ENCODE measurements at places on chromosomes 1 and 21.

GRCh38 chr1:207885129-207886032, 25.5 kb downstream of the CD34 start:
- DNase-seq = peak; percentile 82

- DNase-seq = no peak
These were observed 146.3 kb upstream of the DUSP10 start for GRCh38 chr1:221888218-221888617.

GRCh38 chr1:42788021-42788420, 3.2 kb downstream of the TMEM269 start:
- DNase-seq = no peak

DNA sequence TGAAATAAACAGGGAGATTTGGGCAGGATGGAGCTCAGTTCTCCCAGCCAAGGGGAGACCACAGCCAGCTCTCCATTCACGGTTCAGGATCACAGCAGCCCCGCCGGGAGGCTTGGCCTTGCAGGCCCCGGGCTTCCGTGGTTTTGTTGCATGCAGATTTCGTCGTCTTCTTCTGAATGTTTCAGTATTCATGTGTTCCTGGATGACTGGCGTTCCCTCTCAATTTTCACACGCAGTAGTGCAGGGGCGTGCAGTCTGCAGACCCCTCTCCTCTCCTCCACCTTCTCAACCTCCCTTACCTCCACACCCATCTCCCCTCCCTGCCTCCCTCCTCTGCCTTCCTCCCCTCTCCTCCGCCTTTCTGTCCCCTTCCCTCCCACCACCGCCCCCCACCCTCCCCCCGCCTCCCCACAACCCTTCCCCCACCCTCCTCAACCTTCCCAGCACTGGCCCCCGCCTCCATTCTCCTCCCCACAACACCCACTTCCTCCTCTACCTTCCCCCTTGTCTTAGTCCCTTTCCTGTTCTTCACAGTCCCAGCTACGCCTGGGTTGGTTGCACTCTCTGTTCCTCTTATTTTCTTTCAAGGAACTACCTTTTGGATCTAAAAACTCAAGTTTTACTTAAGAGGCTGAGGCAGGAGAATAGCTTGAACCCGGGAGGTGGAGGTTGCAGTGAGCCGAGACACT, 8.4 kb upstream of the SLC19A1 start:
- DNase-seq = peak; percentile 30

DNA sequence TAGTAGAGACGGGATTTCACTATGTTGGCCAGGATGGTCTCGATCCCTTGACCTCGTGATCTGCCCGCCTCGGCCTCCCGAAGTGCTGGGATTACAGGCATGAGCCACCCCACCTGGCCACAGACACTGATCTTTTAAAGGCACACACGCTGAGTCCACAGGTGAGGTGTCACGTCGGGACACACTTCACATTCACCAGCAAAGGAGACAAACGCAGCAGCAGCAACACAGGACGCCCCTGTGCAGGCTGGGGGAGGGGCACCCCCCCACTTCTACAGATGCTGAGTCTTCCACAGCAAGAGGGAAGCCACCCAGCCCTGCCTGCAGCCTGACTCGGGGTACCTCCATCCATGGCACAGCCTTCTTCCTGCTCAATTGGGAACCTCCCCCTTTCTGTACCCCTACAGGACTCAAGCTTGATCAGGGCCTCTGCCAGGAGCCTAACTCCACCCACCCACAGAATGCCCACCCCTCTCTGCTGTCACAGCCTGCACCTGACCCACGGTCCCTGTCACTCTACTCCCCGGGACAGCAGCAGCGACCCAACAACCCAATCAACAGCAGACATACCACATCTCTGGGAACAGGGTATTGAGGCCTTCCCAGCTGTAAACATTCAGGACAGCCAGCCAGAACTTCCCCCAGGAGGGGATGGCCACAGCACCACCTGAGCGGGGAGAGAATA, 9.5 kb downstream of the LSS start:
- DNase-seq = peak; percentile 44

DNA sequence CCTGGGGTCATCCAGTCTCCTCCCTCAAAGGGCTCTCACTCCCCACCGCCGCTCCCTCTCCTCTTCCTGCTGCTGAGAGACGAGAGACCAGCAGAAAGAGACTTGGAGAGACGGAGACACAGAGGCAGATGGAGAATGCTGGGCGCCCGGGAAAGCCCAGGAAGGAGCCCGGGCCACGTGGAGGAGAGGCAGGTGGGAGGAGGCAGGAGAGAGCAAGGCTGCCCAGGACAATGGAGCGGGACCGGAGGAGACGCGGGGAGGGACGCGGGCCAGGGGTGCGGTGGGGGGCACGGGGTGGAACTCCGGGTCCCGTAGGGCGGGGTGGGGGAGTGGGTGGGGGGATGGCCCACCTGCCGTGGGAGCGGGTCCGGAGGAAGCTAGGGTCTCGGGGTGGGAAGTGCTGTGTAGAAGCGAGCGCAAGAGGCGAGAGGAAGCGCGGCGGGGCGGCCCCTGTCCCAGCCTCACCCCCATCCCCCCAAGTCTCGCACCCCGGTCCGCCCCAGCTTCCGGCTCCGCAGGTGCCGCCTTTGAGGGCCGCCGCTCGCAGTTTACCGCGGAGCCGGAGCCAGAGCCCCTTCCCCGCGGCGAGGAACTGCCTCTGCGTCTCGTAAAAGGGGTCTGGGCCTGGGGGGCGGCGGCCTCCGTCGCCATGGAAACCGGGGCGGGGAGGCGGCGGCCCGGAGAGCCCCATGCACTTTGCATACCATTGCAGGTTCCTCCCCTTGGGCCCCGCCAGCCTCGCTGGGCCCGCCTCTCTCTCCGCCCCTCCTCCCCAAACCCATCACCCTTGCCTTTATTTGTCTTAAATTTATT, 11.7 kb upstream of the EPHA2 start:
- DNase-seq = peak; percentile 92

- DNase-seq = no peak
These were observed 197.4 kb downstream of the ADGRL2 start for GRCh38 chr1:81998165-81998564.

GRCh38 chr1:50949286-50949982, 10.6 kb downstream of the FAF1 start:
- no peak for DNase-seq

DNA sequence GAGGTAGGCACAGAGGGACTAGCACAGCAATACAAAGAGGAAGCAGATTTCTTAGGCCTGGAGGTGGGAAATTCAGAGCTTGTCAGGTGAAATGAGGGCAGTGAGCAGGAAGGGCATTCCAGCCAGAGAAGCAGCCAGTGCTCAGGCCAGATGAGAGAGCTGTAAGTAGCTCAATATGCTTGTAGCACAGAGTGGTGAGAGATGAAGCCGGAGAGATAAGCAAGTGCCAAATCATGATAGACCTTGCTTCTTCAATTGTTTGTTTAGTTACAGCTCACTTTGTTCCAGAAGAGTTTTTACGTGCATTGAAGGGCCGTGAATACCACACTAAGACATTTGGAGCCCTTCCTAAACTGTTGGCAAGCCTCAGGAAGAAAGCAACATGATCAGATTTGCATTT, 42.0 kb upstream of the ADAMTS1 start:
- DNase-seq = no peak

- DNase-seq = peak; percentile 96
These were observed 6.1 kb upstream of the RNF223 start for GRCh38 chr1:1080122-1080757.

DNA sequence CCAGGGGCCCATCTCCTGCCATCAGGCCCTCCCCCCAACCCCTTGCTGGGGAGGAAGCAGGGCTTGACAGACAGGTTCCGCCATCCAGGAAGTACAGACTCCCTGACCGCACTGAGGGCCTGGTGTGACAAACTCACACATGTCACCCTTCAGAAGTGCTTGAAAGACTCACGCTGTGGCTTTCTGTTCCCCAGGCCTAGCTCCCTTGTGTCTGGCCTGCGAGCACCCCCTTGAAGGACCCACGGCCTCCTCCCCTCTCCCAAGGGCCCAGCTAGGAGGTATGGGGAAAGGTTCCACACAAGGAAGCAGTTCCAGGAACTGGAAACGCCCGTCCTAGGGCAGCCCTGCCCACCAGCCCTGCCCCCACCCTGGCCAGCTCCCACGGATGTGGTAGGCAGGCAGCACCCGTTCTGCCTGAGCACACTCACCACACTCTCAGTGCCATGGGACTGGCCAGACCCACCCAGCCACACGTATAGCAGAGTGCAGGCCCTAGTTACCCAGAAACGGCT, 26.7 kb downstream of the SLC2A1 start:
- DNase-seq = peak; percentile 72

- no peak for DNase-seq
These were observed 282.6 kb downstream of the MRPL39 start for GRCh38 chr21:25324666-25325065.

GRCh38 chr1:198056255-198056654, 100.5 kb upstream of the NEK7 start:
- peak; percentile 81 for DNase-seq

DNA sequence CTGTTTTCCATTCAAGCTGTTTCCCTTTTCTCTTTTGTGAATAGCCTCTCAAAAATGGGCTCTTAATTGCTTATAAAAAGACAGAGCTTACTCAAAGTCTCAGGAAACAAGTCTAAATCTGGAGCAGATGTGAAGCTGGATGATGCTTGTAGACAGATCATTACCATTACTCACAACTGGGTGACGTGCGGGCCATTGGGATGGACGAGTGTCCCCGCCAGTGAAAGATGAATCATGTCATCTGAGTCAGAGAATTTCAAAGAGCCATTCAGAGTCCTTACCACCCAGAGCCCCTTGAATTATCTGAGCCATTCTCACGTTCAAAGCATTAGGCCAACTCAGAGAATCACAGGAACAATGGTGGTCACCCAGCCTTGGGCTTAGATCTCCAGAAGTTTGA, 134.6 kb downstream of the HUNK start:
- DNase-seq = peak; percentile 68

GRCh38 chr1:64608005-64608650, 136.7 kb upstream of the RAVER2 start:
- DNase-seq = no peak

GRCh38 chr1:42433369-42433768, 22.5 kb downstream of the ZMYND12 start:
- peak; percentile 68 for DNase-seq

DNA sequence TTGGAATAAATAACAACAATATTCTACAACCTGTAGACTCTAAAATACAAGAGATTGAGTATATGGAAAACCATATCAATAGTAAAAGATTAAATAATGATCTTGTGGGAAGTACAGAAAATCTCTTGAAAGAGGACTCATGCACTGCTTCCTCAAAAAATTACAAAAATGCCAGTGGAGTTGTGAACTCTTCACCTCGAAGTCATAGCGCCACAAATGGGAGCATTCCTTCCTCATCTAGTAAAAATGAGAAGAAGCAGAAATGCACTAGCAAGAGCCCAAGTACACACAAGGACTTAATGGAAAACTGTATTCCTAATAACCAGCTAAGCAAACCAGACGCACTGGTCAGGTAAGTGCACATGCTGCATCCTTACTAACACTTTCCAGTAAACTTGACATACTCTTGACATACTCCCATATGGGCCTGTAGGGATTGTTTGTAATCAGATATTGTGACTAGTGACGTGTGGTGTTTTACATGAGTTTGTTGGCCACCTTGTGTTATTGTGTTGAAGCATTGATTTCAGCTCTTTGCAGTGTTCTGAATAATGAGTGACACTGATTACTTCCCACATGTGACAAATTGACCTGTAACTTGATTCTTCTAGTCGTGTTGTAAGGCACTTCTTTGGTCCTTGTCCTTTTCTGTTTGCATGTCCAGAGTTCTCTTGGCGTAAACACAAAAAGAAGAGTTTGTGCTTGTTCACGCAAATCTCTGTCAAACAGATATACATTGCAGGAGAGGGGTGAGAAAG, 28.0 kb downstream of the MACO1 start:
- no peak for DNase-seq

- no peak for DNase-seq
These were observed 6.3 kb downstream of the EXTL1 start for GRCh38 chr1:26027716-26028489.

- peak; percentile 51 for DNase-seq
These were observed 2005.7 kb downstream of the MRPL39 start for GRCh38 chr21:23601549-23601948.

DNA sequence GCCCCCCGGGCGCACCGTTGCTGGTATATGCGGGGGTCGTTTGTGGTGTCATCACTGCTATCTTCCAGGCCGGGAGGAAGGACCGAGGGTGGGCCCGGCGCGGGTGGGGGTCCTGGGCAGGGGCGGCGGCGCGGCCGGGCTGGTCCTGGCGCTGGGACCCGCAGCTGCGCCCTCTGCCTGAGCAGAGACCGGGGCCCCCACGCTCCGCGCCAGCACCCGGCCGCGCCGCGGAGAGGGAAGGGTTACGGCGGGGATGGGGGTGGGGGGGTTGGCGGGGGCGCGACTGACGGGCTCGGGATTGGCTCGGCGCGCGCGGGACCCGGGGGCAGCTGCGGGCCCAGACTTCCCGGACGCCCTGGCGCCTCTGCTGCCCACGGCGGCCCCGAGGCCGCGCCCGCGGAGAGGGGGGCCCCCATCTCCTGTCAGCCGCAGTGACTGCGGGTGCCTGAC, 13.8 kb upstream of the SAMD11 start:
- DNase-seq = no peak

GRCh38 chr1:223556414-223557129, 108.9 kb downstream of the CAPN8 start:
- peak; percentile 76 for DNase-seq

DNA sequence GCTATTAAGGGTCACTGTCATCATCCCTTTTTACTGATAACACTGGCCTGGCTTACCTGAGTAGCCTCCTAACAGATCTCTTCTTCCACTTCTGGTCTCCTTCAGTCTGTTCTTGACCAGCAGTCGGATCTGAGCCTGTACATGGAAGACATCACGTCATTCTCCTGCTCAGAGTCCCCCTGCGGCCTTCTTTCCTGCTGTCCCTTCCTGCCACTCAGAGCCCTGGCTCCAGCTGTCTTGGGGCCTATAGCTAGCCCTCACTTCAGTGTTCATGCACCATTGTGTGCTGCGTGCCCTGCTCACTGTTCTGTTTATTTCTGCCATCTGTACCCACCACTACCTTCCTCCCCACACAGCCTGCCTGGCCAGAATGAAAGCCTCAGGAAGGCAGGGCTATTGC, 8.4 kb downstream of the ADARB1 start:
- DNase-seq = peak; percentile 31

DNA sequence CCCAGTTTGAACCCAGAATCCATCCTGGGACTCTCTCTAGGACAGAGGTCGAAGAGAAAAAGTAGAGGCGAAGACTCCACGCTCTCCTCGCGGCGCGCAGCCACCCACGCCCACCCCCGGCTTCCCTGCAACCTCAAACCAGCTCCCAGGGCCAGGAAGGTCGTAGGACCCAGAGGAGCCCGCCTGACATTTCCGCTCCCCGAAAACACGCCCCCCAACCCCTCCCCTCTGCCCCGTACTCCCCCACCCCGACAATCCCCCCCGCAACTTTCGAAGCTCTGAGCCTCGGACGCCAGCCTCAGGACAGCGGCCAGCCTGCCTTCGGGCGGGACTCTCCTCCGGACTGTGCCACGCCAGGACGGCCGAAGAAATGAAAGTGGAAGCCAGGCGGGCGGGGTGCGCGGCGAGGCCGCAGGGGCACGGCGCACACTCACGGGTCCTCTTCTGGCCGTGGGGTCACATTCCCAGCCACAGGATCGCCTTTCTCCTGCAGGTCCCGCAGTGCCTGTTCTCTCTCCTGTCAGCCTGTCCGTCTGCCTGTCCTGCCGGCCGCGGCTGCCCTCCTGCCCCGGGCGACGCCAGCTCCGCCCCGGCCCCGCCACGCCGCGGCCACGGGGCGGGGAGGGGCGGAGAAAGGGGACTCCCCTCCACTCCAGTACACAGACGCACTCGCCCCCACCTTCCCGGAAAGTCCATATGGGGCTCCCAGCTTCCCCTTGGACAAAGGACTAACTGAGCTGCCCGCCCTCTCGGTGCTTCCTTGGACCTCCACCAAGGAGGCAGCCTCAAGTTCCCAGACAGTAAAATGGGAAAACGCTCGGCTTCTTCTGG, at the start of gene MOB3C:
Gene MOB3C, minus strand, starts transcription at position 535 of the 831 bp plus-strand sequence. CDS start 3,490 bp downstream, outside the sequence.
- peak; percentile 74 for DNase-seq

Measured in islet precursor cell (in vitro differentiated cells).